Activated CD8-positive, alpha-beta T cell treated with anti-CD3 and anti-CD28 coated beads for 36 hours (primary cell): ENCODE measurements at places on chromosomes 13 and 19. TPM values are rescaled to one million over a fixed set of nuclear protein-coding genes. Genes with fewer than 3 reads are reported as not detected.

Gene B3GNT8
- 1.1 TPM for total RNA-seq

Gene SERP2
- total RNA-seq: 0.63 TPM

Gene IGFL1
- not detected for total RNA-seq

Gene GRAMD1A
- total RNA-seq: 128 TPM

Gene RAB3D
- total RNA-seq: 7.0 TPM

Gene LCP1
- total RNA-seq: 1,019 TPM

Gene MUC16
- total RNA-seq: not detected

DNA sequence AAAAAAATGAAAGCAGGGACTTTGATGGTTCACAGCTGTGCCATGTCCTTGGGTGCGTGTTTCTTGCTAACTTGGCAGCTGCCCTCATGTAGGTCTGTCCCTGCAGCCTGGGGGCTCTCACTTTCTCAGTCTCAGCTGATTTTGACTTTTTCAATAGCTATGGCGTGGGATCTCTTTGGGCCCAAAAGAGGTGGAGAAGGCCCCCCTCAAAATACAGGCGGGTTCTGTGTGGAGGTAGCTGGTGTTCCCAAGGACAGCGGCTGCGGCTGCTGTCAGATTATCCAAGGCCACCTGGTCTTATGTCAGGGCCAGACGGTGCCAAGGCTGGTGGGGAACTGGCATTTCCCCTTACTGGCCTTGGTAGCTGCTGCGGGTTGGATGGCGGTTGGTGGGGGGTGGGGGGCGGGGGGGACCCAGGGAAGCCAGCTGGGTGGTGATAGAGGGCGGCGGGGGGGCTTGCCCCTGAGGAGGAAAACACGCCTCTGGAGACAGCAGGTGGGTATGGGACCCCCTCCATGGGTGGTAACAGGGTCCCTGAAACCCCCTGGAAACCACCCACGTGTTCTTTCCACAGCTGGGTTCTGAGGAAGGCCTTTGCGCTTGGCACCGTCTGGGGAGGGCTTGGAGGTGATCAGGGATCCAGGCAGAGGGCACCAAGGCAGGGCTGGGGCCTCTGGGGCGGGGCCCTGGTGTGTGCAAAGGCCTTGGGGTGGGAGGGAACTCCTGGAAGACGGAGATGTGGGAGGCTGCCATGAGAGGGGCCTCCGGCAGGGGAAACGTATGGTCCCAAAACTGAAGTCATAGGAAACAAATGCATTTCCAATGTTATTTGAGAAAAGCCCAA, 4.1 kb downstream of the TIMM13 start:
- H3K4me1 ChIP-seq: peaks cover 10% of the 10 kb centered on the region
- peaks cover 15% of the 10 kb centered on the region for H3K36me3 ChIP-seq
- H3K27me3 ChIP-seq: no peaks in the 10 kb centered on the region

- no peak overlapping the region for H3K4me3 ChIP-seq
- no peak overlapping the region for H3K27ac ChIP-seq
- no peaks in the 10 kb centered on the region for H3K4me1 ChIP-seq
- H3K36me3 ChIP-seq: peaks cover 21% of the 10 kb centered on the region
Observed at GRCh38 chr19:41416194-41416674, 10.9 kb downstream of the B3GNT8 start.

- DNase-seq: no peak
- peaks cover 2% of the 10 kb centered on the region for H3K4me1 ChIP-seq
- no peaks in the 10 kb centered on the region for H3K27me3 ChIP-seq
- H3K27ac ChIP-seq: no peak overlapping the region
Observed at GRCh38 chr19:16519230-16519687, 23.0 kb downstream of the CHERP start.

GRCh38 chr19:21585281-21585890, 80.0 kb downstream of the ZNF429 start:
- peaks cover 1% of the 10 kb centered on the region for H3K27me3 ChIP-seq
- peaks cover 27% of the 10 kb centered on the region for H3K4me1 ChIP-seq
- peak overlapping the region; percentile 30 for H3K27ac ChIP-seq
- DNase-seq: no peak

GRCh38 chr19:49362929-49363267, 682 bp upstream of the TEAD2 start:
- no peak overlapping the region for H3K27ac ChIP-seq
- no peak overlapping the region for H3K4me3 ChIP-seq
- peaks cover 28% of the 10 kb centered on the region for H3K27me3 ChIP-seq
- no peaks in the 10 kb centered on the region for H3K36me3 ChIP-seq
- peak; percentile 19 for DNase-seq
- H3K4me1 ChIP-seq: peaks cover 8% of the 10 kb centered on the region

- H3K4me3 ChIP-seq: no peak overlapping the region
- no peak overlapping the region for H3K27ac ChIP-seq
- no peak for DNase-seq
- peaks cover 4% of the 10 kb centered on the region for H3K27me3 ChIP-seq
- no peaks in the 10 kb centered on the region for H3K36me3 ChIP-seq
- H3K4me1 ChIP-seq: no peaks in the 10 kb centered on the region
Observed at GRCh38 chr13:34864671-34865070, 77.4 kb upstream of the NBEA start.

GRCh38 chr13:23497191-23497590, 63.7 kb upstream of the SACS start:
- H3K27me3 ChIP-seq: peaks cover 19% of the 10 kb centered on the region
- H3K27ac ChIP-seq: no peak overlapping the region
- no peaks in the 10 kb centered on the region for H3K4me1 ChIP-seq

- H3K27me3 ChIP-seq: no peaks in the 10 kb centered on the region
- no peak overlapping the region for H3K4me3 ChIP-seq
- no peak for DNase-seq
- H3K27ac ChIP-seq: no peak overlapping the region
Observed at GRCh38 chr13:45926741-45927140, 75.2 kb upstream of the SIAH3 start.

GRCh38 chr13:40963927-40964326, 55.2 kb downstream of the ELF1 start:
- no peaks in the 10 kb centered on the region for H3K27me3 ChIP-seq
- H3K36me3 ChIP-seq: peaks cover 33% of the 10 kb centered on the region
- H3K27ac ChIP-seq: peak overlapping the region; percentile 64
- DNase-seq: no peak

DNA sequence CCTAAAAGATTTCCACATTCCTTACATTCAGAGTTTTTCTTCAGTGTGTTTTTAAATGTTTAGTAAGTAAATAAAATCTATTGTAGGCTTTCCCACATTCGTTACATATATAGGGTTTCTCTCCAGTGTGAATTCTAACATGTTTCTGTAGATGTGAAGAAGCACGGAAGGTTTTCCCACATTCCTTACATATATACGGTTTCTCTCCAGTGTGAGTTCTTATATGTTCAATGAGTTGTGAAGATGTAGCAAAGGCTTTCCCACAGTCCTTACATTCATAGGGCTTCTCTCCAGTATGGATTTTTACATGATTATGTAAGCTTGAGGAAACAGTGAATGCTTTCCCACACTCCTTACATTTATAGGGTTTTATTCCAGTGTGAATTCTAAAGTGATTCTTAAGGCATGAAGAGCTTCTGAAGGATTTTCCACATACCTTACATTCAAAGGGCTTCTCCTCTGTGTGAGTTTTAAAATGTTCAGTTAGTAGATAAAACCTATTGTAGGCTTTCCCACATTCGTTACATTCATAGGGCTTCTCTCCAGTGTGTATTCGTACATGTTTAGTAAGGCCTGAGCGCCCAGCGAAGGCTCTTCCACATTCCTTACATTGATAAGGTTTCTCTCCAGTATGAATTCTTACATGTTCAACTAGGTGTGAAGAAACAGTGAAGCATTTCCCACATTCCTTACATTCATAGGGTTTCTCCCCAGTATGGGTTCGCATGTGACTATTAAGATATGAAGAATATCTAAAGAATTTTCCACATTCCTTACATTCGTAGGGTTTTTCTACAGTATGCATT, 18.2 kb downstream of the ZNF121 start:
- no peaks in the 10 kb centered on the region for H3K4me1 ChIP-seq
- H3K27ac ChIP-seq: no peak overlapping the region
- no peak overlapping the region for H3K4me3 ChIP-seq
- H3K36me3 ChIP-seq: peaks cover 97% of the 10 kb centered on the region
